NCI-H460 (cell line): ENCODE measurements at places on chromosomes 3 and 15. TPM values are rescaled to one million over a fixed set of nuclear protein-coding genes. Genes with fewer than 3 reads are reported as not detected.

Gene GPR149
- total RNA-seq = not detected in 2 replicates

DNA sequence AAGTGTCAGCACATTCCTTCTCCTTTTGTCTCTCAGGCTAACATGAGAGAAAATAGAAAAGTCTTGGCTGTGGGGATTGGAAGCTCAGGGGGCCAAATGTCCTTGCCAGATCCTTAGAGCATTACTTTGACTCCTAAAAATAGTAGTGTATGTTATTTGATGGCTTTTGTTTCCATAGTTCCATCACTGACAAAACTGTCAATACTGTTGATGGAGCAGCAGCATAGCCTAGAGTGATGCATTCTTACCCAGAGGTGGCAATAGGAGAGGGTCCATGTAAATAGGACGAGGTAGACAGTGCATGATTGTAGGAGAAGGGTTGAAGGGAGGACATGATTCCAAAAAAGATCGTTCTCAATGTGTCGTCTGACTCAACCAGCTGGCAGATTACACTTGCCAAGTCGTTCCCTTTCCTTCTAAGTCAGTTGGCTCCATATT, 282.7 kb upstream of the TPRG1 start:
- no peak for DNase-seq

Gene PLA2G4D
- total RNA-seq = not detected in 2 replicates

Gene MYLK
- total RNA-seq = not detected in 2 replicates

- no peak for DNase-seq
These were observed 313.4 kb downstream of the CNTN3 start for GRCh38 chr3:74301056-74301455.

DNA sequence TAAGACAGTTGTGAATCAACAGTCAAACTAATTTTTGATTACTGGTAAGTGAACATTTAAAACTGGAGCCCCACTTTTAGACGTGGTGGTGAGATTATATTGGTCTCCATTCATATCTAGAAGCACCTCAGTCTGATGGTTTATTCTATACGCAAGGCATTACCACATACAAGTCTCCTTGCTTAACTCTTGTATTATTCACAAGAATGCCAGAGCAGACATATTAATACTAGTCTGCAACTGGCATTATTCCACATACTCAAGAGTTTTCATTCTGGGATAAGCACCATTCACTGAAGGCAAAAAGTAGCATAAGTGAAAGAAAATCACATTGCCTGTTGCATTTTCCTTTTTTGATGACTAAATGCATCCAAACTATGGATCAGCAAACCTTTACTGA, 36.9 kb upstream of the MEIS2 start:
- no peak for DNase-seq

DNA sequence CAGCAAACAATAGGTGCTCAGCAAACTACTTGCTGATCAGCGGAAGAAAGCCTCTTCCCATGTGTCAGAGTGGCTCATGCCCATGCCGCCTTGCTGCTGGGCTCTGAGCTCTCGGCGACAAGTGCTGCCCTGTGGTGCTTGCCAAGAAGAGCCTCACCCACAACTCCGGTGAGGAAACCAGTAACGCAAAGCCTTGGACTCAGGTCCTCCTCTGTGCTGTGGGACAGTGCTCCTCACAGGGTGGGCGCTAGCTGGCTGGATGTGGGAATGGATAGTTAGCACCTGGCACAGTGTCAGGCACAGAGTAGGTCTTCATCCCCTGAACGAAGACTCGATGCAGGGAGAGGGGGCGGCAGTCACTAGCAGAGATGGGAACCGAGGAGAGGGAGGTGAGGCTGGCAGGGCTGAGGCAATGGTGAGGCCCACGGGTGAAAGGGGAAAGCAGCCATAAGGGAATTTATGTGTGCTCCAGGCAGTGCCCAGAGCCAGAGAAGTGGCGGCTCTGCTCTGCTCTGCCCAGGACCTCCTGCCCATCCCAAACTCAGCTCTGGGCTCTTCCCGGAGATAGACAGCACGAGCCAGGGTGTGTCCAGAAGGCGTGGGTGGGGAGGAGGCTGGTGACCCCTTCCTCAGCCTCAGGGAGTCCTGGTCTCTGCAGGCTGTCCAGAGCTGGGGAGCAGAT, 55.7 kb downstream of the IQSEC1 start:
- no peak for DNase-seq

Gene SH3GL3
- total RNA-seq = 0.37 TPM in 1 of 2 replicates, not detected in the other

DNA sequence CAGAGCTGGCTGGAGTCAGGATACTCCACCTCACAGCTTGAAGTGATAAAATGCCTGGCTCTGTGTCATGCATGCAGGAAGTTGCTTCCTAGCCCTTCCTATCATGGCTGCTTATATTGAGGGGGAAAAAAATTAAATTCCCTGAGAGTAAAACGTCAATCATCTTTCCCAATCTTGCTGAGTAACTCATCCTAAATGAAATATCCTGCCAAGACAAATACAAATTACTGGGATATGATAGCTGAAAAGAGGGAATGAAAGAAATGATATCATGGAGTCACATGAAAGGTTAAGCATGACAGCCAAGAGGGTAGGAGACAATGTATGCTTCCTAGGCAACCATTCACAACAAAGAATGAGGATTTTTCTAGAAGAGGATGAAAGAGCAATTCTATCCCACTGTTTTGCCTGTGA, 110.6 kb downstream of the ABI3BP start:
- peak; percentile 27 for DNase-seq

Gene MUC4
- not detected in 2 replicates for total RNA-seq

- DNase-seq = no peak
These were observed 526.4 kb downstream of the MECOM start for GRCh38 chr3:169137076-169137475.

DNA sequence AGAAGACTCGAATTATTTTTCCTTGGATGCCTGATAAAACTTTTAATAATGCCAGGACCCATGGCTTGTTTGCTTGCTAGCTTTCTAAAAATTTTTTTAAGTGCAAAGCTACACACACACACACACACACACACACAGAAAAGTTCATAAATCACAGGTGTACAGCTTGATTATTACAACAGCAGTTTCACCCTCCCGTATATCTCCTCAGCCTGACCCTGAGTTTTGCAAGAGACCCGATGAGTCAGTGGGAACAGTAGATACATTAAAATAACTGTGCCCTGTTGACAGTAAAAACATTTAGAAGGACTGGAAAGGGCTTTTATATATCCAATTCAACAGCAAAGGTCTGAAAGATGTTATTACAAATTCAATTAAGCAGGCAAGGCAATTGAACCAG, 46.7 kb downstream of the EMC4 start:
- no peak for DNase-seq

Gene TTLL13
- 0.10 and 0.43 TPM in 2 replicates for total RNA-seq

- DNase-seq = no peak
These were observed 4.5 kb downstream of the CFAP44 start for GRCh38 chr3:113436809-113437208.

DNA sequence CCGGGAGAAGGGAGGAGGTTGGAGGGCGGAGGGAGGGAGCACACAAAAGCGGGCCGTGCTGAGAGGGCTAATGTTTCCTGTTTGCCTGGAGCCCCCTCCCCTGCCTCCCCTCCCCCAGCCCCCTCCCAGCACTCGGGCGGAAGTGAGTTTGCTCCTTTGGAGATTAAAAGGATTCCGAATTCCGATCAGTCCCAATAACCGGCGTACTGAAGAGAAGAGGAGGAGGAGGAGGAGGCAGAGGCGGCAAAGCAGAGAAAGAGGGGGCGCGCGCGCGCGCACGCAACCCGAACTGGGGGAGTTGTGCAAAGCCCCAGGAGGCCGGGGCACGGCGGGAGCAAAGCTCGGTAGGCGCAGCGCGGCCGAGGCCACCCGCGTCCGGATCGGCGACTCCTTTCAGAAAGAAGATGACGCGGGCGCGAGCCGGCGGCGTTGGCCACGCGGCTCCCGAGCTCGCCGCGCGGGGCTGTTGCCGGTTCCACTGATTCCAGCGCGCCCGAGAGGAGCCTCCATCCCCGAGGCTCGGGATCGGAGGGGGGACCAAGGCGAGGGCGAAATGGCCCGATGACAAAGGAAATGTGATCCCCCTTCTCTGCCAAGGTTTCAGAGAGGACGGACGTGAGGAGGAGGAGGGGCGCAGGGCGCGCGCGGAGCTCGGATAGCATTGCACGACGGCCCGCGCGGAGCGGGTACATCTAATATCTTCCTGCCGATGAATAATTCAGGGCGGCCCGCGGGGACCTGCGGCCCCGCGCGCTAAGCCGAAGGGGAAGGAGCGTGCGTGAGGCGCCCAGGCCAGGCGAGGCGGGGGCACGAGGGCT, 1.1 kb upstream of the TRIM71 start:
- no peak for DNase-seq

Gene CPLX3
- 0.07 TPM in 1 of 2 replicates, not detected in the other for total RNA-seq

DNA sequence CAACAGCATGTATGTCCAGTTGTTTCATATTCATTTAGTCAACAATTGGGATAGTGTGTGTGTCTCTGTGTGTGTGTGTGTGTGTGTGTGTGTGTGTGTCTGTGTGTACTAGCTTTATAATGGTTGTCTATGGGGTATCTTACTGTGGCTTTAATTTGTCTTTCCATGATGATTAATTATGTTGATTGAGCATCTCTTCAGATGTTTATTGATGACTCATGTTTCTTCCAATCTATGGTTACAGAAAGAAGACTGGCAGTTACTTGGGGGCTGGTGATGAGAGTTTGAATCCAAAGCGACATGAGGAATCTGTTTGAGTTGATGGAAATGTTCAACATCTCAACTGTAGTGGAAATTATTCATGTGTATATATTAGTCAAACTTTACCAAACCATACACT, 440.1 kb downstream of the ZNF385D start:
- DNase-seq = no peak

Gene CCR3
- total RNA-seq = not detected in 2 replicates

Gene PPP2R3A
- 2.8 and 2.9 TPM in 2 replicates for total RNA-seq

- DNase-seq = no peak
These were observed 90.1 kb upstream of the RGMA start for GRCh38 chr15:93179072-93179471.

- no peak for DNase-seq
These were observed 107.0 kb downstream of the EEFSEC start for GRCh38 chr3:128260275-128260674.

Gene NME9
- not detected in 2 replicates for total RNA-seq

- DNase-seq = peak; percentile 49
These were observed 68.5 kb downstream of the TMCO5A start for GRCh38 chr15:38002883-38003477.

- DNase-seq = no peak
These were observed 32.4 kb downstream of the PEAK1 start for GRCh38 chr15:77387365-77388105.

GRCh38 chr3:121414924-121415323, 130.9 kb downstream of the POLQ start:
- DNase-seq = no peak

Gene SPESP1
- not detected in 2 replicates for total RNA-seq

DNA sequence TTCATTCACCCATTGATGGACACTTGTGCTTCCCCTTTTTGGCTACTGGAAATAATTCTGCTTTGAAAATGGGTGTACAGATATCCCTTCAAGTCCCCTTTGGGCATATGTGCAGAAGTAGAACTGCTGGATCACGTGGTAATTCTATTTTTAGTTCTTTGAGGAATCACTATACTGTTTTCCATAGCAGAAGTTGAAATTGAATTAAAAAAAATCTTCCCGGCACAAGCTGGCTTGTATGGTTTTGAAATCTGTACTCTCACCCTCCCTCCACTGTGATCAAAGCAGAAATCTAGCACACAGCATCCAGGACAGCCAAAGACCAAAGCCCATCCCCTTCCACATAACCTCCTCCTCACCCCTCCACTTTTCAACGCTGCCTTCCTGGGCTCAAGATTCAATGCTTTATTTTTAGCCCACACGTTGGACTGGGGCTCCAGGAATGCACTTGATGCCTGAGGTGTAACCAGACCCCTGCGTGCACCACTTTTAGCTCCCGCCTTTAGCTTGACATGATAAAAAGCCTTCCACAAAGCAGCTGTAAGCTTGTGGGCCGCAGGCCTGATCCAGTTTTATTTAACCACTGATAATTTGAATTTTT, 29.9 kb downstream of the TMEM40 start:
- DNase-seq = no peak

Gene CLDN16
- 0.78 and 0.87 TPM in 2 replicates for total RNA-seq

Gene SQOR
- total RNA-seq = 22.3 and 23.6 TPM in 2 replicates

GRCh38 chr3:102478160-102478559, 43.3 kb downstream of the ZPLD1 start:
- no peak for DNase-seq

GRCh38 chr3:50274371-50275104, 4.3 kb upstream of the LSMEM2 start:
- DNase-seq = peak; percentile 38

DNA sequence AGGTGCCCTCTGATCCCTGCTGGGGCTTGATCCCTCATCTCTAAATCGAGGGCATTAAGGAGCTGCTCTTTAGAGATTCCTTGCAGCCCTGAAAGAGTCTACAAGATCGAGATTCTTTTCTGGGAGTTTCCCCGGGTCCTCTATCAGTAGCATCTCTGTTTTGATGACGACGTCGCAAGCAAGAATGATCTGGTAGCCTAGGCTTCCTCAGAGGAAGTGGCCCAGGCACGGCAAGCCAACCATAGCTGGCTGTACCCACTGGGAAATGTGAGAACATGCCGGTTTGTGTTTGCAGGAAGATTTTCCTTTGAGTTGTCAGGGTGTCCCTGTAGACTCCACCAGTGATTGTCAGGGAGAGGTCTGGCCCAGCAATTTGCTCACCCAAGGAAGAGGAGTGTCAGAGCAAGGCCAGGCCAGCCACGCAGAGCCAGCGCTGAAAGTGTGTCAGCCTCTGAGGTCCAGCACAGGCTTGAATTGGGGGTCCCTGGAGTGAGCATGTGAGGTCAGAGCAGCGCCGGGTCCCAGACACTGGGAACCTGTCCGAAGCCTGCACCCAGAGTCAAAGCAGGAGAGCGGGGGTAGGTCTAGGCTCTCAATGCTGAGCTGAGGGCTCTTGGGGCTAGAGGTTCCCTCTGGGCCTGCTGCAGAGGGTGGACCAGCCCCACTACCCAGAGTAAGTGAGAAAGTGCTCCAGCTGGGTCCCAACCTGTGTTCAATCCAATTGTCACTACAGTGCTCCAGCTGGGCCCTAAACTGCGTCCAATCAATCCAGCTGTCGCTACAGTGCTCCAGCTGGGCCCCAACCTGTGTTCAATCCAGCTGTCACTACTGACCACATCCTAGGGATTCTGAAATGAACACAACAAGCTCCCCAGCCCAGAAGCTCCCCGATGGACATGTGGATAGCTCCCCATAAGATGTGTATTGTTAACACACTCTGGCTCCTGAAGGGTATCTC, 95.7 kb downstream of the CHDH start:
- DNase-seq = no peak

DNA sequence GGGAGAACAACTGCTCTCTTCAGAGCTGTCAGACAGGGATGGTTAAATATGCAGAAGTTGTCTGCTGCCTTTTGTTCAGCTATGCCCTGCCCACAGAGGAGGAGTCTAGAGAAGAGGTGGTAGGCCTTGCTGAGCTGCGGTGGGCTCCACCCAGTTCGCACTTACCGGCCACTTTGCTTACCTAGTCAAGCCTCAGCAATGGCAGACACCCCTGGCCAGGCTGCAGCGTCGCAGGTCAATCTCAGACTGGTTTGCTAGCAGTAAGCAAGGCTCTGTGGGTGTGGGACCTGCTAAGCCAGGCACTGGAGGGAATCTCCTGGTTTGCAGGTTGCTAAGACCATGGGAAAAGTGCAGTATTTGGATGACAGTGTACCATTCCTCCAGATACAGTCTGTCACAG, 12.3 kb upstream of the TMEM45A start:
- DNase-seq = no peak

Gene PIGZ
- total RNA-seq = 0.17 and 0.50 TPM in 2 replicates

Gene TIPIN
- 22.8 and 27.0 TPM in 2 replicates for total RNA-seq

- DNase-seq = no peak
These were observed 117.2 kb downstream of the ADCY5 start for GRCh38 chr3:123331651-123332050.

Gene CIDEC
- total RNA-seq = not detected in 2 replicates

Gene AHSG
- total RNA-seq = not detected in 2 replicates

- no peak for DNase-seq
These were observed 24.2 kb upstream of the HACD2 start for GRCh38 chr3:123609063-123609462.

GRCh38 chr3:21417991-21418390, 333.0 kb downstream of the ZNF385D start:
- DNase-seq = no peak
